Ammon's horn (tissue), 1 donor: ENCODE measurements at places on chromosomes 7 and 10.

- DNase-seq = no peak
These were observed 140.1 kb downstream of the DYNC2I1 start for GRCh38 chr7:158996214-158997109.

GRCh38 chr7:9102846-9103245 lies 669.4 kb downstream of the NXPH1 start:
- no peak for DNase-seq

DNA sequence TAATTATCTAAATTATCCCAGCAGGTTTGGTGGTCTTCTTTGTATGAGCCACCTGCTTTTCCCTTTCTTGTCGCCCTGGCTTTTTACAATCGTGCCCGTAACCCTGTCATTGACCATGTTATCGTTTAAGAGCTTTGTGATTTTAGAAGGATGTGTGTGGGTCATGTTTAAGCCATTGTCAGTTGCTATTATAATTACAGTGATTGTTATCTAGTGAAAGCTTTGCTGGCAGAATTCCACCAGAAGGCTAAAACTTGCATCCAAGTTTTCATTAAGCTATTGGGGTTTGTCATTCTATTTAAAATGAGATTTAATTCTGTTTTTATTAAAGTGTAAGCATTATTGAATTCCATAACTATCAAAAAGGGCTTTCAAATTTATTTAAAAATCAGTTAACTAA lies 354.2 kb upstream of the TMEM229A start:
- no peak for DNase-seq

DNA sequence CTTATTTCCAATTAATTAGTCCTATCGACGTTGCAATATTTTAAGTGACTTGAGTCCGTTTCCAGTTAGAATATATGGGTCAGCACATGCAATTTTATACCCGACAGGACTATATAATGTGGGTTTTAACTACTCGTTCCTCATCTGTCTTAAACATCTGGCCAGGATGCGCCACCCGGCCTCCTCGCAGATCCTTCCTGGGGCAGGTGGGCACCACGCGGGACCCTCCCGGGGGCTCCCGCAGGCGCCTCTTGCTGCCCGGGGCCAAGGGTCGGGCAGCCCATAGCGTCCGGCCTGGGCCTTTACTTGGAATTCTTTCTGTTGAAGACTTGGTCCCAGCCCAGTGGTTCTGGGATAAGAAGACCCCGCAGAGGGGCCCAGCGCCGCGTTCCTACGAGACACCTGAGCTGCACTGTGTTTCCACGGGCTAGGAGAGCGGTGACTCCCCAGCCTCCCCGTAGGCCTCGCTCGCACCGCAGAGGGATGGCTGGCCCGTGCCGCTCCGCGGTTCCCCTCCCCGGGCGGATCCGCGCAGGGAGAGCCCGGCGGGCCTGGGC lies 10.1 kb upstream of the MNX1 start:
- DNase-seq = no peak

- DNase-seq = no peak
These were observed 66.3 kb downstream of the BAMBI start for GRCh38 chr10:28743576-28743975.

DNA sequence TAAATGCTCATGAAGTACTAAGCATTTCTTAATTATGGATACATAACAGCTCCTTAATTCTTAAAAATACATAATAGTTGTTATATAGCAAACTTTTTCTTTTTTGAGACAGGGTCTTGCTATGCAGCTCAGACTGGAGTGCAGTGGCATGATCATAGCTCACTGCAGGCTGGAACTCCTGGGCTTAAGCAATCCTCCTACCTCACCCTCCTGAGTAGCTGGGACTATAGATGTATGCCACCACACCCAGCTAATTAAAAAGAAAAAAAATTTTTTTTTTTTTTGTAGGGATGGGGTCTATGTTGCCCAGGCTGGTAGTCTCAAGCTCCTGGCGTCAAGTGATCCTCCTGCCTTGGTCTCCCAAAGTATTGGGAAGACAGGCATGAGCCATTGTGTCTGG lies 30.9 kb downstream of the IRF5 start:
- DNase-seq = no peak

GRCh38 chr7:130364451-130364850 lies 15.8 kb upstream of the CPA1 start:
- DNase-seq = no peak

- DNase-seq = no peak
These were observed 223.0 kb downstream of the SORCS1 start for GRCh38 chr10:106941297-106942034.

- DNase-seq = no peak
These were observed 46.4 kb downstream of the TCF7L2 start for GRCh38 chr10:112996462-112996861.

GRCh38 chr7:30896783-30897637 lies 14.6 kb upstream of the AQP1 start:
- DNase-seq = no peak
